ENCODE measurements at places on chromosomes 1 and 21.
A peak's percentile ranks its signal among the peaks of the same experiment; 100 is the strongest.

DNA sequence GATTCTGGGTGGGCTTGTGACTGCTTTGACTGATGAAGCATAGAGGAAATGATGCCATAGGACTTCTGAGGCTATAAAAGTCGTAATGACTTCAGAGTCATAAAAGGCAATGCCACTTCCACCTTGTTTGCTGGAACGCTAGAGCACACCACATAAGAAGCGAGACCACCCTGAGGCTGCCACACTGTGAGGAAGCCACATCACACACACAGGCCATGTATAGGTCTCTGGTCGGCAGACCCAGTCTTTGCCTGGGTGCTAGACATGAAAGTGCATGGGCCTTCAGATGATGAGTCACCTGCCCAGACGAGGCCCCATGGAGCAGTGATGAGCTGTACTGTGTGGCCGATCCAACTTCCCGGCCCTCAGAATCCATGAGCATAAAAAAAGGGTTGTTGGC is 14.2 kb upstream of the KANK4 start:
- DNase-seq: no peak

DNA sequence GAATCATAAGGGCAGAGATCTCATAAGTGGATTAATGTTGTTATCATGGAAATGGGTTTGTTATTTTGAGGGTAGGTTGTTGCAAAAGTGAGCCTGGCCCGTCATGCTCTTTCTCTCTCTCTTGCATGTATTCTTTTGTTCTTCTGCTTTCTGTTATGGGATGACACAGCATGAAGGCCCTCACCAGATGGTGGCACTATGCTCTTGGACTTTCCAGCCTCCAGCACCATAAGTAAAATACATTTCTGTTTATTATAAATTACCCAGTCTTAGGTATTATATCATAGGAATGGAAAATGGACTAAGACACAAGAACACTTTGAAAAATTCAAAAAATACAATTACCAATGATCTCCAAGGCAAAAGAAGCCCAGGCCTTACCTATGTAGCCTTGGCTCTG is 676.1 kb downstream of the PTPRU start:
- DNase-seq: peak; percentile 13

GRCh38 chr1:84078108-84078841 is 65.8 kb upstream of the PRKACB start:
- DNase-seq: peak; percentile 36

DNA sequence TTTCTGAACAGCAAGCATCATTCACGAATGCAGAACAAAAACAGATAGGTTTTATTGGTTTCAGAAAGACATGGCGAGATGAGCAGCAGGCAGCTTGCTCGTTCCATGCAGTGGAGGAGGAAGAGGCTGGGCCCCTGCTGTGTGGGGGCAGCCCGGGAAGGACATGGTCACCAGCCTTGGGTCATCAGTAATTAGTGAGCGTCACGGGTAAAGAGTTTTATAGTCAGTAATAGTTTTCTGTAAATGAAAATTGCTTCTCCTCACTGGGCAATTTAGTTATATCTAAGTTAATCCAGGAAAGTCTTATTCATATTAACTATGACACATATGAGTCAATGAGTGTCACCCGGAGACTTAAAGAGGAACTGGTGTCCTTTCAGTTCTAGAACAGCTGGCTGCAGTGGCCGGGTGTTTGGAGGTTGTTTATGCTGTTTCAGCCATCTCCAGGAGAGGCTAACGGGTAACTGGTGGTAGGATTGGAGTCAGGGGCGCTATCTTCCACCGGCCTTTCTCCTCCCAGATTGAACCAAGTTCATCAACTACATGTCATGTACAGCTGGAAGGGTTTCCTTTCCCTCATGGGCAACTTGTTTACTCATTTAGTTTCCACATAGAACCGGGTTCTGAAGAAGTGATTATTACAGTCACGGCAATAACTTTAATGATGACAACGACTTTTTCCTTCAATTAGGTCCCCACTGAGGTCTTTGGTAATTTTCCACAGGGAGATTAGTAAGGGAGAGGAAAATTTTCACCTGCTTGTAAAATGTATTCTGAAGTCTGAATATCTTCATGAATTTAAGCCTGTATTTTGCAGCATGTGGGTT is 34.6 kb upstream of the SLC45A1 start:
- peak; percentile 20 for DNase-seq

GRCh38 chr1:227941509-227942020 is 6.2 kb downstream of the WNT9A start:
- DNase-seq: no peak

- no peak for DNase-seq
Measured at GRCh38 chr1:106756752-106757151, 299.7 kb upstream of the PRMT6 start.

- no peak for DNase-seq
Measured at GRCh38 chr1:215484171-215484939, 82.7 kb upstream of the KCTD3 start.

GRCh38 chr1:201882665-201883132 is 6.0 kb upstream of the SHISA4 start:
- DNase-seq: peak; percentile 65

DNA sequence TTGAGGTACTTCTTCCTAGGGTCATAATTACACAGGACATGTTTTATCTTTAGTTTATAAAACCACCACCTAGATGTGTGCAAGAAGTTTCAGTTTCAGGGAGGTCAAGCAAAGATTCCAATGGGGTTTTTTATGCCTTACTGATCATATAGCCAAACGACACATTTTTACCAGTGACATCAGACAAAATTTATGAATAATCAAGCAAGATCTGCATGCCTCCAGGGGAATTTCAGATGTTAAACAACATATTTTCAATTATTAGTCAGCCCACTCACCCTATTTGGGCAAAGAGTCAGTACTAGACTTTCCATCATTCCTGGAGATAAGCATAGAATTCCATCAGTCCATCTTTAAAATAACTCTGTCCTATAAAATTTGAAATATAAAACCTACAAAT is 867.4 kb downstream of the KCNT2 start:
- no peak for DNase-seq

DNA sequence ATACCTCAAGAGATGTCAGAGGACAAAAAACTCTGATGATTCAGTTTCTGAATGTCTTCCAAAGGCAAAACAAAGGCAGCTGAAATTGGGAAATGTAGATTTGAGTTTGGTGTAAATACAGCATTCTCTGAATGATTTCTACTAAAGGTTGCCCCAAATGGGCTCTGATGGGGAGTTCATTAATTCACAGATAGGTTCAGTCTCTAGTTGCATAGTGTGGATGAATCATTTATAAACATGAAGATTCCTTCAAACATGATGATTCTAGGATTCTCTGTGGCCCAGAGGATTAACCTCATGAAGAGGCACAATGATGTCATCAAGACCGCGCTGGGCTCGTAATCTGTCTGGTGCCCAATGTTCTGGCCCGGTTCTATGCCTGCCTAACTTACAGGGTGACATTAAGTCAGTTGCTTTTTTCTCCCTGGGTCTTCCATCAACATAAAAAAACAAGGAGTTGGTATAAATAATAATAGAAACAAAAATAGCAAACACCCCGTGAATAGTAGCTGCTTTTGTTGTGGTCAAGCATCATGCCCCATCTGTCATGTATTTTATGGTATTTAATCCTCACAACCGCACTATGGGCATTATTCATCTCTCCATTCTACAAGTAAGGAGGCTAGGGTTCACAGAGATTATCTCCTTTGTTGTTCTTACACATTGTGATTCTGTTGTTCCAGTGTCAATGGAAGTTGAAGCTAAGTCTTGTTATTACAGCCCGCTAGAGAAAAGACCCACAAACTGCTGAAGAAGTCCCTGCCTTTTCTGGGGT is 509.6 kb upstream of the USP24 start:
- no peak for DNase-seq

DNA sequence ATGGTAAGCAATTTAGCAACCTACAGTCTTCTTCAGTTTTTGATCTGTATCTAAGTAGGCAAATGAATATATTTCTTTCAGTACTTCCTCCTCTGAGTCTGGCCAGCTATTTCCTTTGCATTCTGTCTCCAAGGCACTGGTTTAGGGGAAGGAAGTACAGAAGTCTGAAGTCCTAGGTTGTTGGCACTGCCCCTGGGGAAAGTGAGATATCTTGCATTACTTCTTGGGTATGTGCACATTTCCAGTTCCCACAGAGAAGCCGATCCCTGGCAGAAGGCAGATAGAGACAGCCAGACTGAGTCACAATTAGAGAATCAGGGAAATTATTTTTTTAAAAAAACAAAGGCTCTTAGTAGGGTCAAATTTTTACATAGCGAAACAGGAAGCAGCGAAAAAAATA is 98.8 kb downstream of the RASAL2 start:
- peak; percentile 80 for DNase-seq

DNA sequence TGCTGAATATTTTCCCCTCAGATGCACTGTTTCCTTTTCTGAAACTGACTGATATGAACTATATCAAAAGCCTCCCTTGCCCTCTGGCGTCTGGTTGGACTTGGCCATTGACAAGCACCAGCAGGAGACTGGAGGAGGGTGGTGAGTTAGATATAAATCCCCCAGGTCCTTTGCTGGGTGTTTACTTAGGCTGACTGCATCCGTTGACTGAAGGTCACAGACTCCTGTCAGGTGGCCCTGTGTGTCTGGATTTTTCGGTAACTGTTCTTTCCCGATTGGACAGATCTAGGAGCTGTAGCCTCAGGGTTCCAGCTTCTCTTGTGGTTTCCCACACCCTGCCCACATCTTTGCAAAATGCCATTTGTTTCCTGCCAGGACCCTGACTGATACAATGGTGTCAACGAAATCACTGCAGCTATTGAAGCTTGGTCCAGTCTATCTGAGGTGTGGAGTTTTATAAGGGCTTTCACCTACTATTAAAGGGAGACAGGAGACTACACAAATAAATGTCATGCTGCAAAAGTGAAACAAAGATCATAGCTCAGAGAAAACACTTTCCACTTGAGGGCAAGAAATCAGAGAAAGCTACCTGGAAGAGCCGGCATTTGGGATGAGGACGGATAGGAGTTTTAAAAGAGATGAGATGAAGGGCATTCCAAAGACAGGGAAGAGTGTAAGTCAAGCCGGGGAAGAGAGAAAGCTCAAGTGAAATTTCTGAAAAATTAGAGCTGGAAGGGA is 1.5 kb upstream of the MAGI3 start:
- DNase-seq: no peak

DNA sequence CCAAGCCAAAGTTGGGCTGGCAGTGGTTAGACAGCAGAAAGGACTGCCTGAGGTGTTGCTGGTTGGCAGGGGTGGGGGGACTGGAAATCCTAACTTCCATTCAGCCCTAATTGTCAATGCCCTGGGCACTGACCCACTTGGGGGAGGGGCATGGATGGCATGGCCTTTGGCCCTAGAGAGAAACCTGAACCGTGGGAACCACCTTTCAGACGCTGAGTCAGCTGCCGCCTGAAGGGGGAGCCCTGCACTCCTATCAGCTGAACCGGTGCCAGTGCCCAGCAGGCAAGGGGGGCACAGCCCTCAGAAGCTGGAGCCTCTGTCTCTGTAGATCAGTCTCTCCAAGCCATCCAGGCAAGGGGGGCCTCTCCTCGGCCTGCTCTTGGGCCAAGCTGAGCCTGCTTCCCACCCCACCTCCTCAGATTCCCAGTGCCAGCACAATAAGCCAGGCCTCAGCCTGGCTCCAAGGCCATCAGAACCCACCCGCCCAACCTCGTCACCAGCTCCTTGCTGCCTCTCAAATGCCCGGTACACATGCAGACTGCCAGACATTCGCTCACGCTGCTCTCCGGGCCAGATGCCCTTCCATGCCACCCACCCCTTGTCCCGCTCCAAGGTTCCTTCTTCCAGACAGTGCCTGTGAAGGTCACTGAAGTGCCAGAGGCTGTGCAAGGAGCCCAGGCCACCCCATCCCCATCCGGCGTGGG is 11.6 kb downstream of the TINAGL1 start:
- peak; percentile 45 for DNase-seq

GRCh38 chr1:203349773-203350524 is 973 bp downstream of the FMOD start:
- peak; percentile 73 for DNase-seq

- DNase-seq: no peak
Measured at GRCh38 chr1:178946855-178947676, 76.2 kb upstream of the ANGPTL1 start.

DNA sequence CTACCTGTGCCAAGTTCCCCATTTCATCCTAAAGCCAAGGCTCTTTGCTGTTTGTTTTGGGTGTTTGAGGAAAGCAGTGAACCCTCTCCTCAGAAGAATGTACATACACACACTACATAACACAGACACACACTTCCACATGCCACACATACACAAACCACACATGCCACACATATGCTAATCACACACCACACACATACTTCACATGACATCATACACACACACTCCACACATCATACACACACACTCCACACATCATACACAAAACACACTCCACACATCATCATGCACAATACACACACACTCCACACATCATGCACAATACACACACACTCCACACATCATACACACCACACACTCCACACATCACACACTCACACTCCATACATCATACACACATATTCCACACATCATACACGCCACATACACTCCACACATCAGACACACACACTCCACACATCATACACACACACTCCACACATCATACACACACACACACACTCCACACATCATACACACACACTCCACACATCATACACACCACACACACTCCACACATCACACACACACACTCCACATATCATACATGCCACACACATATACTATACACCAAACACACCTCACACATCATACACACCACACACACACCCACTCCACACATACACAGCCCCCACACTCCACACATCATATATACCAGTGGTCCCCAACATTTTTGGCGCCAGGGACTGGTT is 22.7 kb upstream of the ZNF436 start:
- DNase-seq: no peak

Measured in Ammon's horn (tissue), 1 donor.